ENCODE measurements at places on chromosomes 7 and 10.
A peak's percentile ranks its signal among the peaks of the same experiment; 100 is the strongest.

- no peak for DNase-seq
These were observed 33.0 kb downstream of the ORC5 start for GRCh38 chr7:104174798-104175197.

- no peak for DNase-seq
These were observed 282.5 kb upstream of the POM121L12 start for GRCh38 chr7:52752891-52753290.

DNA sequence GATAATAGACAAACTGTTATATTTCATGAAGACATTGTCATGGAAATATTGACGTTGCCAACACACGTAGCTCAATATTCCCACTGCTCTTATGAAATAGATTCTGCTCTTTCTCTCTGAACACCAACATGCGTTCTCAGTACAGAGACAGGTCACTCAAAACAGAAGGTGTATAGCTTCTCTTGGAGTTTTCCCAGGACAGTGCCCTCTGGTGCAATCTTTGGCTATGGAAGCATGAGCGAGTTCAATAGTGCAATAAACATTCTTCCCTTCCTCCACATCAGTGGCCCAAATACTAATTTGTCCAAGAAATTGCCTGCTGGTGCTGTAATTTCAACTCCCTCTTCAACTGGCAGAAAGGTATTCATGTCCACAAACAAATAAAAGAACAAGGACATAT lies 145.3 kb downstream of the MAGI2 start:
- DNase-seq, result no peak

DNA sequence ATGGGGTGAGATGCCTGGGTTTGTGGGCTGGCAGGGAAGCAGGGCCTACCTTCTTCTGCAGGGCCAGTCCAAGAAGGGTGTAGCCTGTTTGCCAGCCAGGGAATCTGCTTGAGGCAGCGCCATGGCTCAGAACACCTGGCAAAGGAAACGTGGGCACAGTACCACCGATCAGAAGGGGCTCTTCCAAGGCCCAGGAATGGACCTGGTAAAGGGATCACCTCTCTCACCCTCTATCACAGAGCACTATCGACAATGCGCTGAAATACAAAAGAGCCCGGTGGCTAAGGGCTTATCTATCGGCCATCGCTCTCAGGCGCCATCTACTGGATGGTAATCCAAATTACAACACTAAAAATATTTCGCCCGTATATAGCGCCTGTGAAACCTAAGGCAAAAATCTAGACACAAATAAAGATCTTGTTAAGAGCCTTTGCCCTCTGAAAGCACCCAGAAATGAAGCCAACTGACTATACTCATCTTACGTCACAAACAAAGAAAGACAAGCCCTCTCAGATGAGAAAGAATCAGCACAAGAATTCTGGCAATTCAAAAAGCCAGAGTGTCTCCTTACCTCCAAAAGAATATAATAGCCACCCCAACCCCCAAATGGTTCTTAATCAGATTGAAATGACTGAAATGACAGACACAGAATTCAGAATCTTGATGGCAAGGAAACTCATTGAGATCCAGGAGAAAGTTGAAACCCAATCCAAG lies 217.8 kb upstream of the HPS1 start:
- peak; percentile 15 for DNase-seq

GRCh38 chr7:5408777-5409176 lies 14.9 kb downstream of the TNRC18 start:
- DNase-seq, result no peak

GRCh38 chr7:20113427-20114027 lies 103.7 kb downstream of the MACC1 start:
- no peak for DNase-seq

DNA sequence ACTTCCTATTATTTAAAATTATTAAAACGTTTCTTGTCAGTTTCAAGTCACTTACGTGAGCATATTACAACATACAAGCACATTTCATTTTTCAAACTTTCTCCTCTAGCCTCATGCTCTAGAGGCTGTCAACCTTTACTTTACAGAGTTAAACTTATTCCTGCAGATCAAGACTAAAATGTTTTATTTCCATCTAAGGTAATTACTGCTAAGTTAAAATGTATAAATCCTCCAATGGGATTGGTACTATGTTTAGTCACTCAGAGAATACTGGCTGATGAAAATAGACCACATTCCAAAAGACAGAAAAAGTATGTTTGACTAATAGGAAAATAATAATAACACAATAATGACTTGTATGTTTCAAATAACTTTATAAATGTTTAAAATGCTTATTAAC lies 8.4 kb upstream of the TRDMT1 start:
- no peak for DNase-seq

DNA sequence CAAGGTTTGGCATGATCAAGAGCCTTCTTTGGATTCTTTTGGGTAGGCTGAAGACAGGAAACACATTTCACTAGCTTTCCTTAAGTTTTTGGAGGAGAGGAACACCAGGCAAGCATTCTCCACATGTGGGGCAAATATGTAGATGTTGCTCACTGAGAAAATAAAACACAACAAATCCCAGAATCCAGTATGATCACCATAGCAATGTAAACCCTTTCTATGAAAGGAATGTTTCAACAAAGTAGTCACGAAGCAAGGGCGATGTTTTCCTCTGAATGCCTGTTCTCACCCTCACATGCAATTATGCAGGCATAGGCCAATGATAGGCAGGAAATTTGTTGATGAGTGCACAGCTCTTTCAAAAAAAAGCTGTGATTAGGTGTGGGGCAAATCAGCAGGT lies 20.5 kb upstream of the CEP41 start:
- DNase-seq, result no peak

GRCh38 chr7:129828989-129829736 lies 123.6 kb downstream of the UBE2H start:
- DNase-seq, result no peak

DNA sequence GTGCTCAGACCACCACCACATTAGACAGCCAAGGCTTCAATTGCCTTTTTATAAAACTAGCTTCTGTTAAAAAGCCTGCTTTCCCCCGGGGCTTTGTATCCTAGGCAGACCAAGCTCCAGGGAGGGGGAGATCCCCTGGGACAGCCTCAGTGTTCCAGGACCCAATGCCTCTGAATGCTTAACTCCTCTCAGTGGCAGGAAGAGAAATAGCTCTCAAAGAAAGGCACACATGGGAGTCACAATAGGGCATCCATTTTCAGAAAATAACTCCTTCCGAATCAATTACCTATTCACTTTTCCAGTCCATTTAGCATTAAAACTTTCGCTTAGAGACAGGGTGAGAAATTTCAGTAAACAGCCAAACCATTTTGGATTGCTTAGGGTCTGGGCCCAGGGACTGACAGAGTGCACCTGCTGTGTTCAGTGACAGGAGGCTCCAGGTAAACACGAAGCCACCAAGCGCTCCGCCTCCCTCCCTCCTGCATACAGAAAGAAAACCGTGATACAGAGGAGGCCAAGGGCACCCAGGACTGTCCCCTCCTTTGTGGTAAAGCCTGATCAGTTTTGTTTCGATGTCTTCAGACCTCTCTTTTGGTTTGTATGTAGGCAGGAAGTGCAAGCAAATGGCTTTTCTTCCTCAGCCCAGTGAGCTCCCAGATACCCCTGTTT lies 599.7 kb downstream of the KCNMA1 start:
- no peak for DNase-seq

- no peak for DNase-seq
These were observed 16.8 kb upstream of the ARMC3 start for GRCh38 chr10:22911067-22911466.

DNA sequence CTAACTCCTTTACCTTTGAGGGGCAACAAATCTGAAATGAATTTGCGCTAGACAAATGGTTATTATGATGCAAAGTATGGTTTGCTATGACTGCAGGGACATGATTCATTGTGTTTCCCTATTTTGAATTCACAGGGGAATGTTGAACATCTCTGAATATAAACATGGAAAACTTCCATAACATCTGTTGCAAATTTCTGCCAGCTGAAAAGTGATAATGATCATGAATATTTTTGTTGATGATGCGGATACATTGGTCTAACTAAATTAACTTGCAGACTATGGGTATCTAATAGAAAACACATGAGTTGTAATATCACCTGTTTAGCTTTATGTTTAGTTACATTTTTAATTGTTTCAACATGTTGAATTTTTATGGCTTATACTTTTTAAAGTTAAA lies 1325.5 kb downstream of the REEP3 start:
- DNase-seq, result no peak

DNA sequence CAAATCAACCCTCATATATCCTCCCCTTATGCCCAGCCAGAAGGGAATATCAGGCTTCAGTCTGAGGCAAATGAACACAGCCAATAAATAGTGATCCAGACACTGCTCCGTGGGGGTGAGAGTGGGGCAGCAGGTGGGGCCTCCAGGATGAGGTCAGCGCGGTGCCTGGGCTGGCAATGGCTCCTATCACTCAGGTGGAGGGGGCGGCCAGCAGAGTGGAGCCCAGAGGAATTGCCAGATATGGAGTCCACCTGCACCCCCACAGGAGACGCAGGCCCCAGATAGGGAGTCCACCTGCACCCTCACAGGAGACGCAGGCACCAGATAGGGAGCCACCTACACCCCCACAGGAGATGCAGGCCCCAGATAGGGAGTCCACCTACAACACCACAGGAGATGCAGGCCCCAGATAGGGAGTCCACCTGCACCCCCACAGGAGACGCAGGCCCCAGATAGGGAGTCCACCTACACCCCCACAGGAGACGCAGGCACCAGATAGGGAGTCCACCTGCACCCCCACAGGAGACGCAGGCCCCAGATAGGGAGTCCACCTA lies 78.0 kb upstream of the PPP2R2D start:
- DNase-seq, result no peak

GRCh38 chr7:127793582-127793981 lies 141.6 kb downstream of the SND1 start:
- no peak for DNase-seq

GRCh38 chr10:91144961-91145360 lies 75.5 kb upstream of the PCGF5 start:
- DNase-seq, result no peak

DNA sequence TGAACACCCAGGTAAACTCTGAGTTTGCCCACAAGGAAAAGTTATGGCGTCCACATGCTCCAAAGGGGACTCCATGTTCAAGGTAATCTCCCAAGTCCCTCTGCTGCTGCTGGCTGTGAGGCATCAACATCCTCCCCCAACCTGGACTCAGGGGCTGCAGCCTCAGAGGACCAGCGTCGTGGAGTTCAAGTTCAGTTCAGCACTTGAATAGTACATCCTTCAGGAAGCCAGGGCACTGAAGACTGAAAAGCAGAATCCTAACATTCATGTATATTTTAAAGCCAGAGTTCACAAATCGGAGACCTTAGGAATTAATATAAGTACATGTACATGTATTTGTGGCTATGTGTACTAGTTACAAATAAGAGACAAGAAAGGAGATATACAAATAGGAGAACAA lies 90.4 kb downstream of the PTPRE start:
- no peak for DNase-seq
